ENCODE measurements at places on chromosomes 2 and 18. TPM values are rescaled to one million over a fixed set of nuclear protein-coding genes. Genes with fewer than 3 reads are reported as not detected.

Gene LRP1B
- total RNA-seq, result 3.6 TPM

Gene TET3
- total RNA-seq, result 27.5 TPM

Gene INPP5D
- 0.40 TPM for total RNA-seq

Gene ANKRD62
- not detected for total RNA-seq

Gene UBE2F
- total RNA-seq, result 54.3 TPM

Gene TSPYL6
- total RNA-seq, result not detected

Gene OTOS
- total RNA-seq, result not detected

Gene MC2R
- not detected for total RNA-seq

Gene NYAP2
- total RNA-seq, result not detected

Gene LOXL3
- total RNA-seq, result 58.1 TPM

Gene G6PC2
- total RNA-seq, result not detected

Gene NFATC1
- total RNA-seq, result 5.9 TPM

Gene AKAIN1
- not detected for total RNA-seq

Gene RESP18
- total RNA-seq, result not detected

Gene SERPINB7
- not detected for total RNA-seq

Gene RAPGEF4
- total RNA-seq, result 0.91 TPM

Gene MROH2A
- not detected for total RNA-seq

Gene GPR17
- total RNA-seq, result not detected

Gene CHRNG
- total RNA-seq, result not detected

Gene KCNK3
- total RNA-seq, result 8.5 TPM

Gene ACMSD
- total RNA-seq, result not detected

Gene FABP1
- total RNA-seq, result not detected

GRCh38 chr2:130328710-130329109 is 14.0 kb upstream of the IMP4 start:
- peak; percentile 19 for DNase-seq

GRCh38 chr2:101479328-101479727 is 4.4 kb upstream of the RFX8 start:
- no peak for DNase-seq

GRCh38 chr2:37881397-37881796 is 43.7 kb upstream of the RMDN2 start:
- no peak for DNase-seq

GRCh38 chr2:218188528-218188927 is 21.8 kb upstream of the CXCR1 start:
- DNase-seq, result no peak

DNA sequence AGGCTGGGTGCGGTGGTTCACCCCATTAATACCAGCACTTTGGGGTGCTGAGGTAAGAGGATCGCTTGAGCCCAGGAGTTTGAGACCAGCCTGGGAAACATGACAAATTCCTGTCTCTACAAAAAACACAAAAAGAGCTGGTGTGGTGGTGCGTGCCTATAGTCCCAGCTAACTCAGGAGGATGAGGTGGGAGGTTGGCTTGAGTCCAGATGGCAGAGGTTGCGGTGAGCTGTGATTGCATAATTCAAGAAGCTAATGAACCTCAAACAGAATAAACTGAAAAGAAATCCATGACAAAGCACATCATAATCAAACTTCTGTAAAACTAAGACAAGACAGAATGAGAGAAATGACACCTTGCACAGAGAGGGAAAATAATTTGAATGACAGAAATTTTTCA is 54.8 kb downstream of the SEMA4F start:
- DNase-seq, result no peak

GRCh38 chr18:63817441-63818051 is 42.3 kb downstream of the SERPINB7 start:
- DNase-seq, result no peak

GRCh38 chr2:172409042-172409441 is 18.3 kb upstream of the ITGA6 start:
- no peak for DNase-seq

DNA sequence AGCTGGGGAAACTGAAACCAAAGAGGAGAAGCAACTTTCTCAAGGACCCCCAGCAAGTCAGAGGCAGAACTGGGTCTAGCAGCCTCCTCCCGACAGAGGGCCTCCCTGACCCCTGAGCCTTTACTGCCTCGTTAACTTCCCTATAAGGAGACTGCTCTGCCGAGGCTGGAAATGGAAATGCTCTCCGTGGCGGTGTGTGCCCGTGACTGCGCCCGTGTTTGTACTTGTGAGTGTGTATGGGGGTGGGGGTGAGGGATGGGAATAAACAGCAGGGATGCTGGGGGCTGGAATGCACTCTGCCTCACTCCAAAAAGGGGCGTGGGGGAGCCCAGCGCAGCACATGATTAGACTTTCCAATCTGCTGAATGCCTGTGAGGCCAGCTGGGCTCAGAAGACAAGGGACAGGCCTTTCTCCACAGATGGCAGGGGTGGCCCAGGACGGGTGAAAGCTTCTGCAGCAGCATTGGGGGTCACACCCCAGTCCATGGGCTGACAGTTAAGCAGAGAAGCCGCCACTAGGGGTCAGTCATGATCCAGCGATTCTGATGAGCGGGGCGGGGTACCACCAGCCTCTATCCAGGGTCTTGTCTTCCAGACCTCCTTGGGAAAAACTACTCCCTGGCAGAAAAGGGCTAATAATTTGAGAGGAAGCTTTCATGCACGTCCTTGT is 26.8 kb downstream of the MPHOSPH10 start:
- no peak for DNase-seq

GRCh38 chr2:106857882-106858478 is 28.0 kb downstream of the ST6GAL2 start:
- DNase-seq, result no peak

DNA sequence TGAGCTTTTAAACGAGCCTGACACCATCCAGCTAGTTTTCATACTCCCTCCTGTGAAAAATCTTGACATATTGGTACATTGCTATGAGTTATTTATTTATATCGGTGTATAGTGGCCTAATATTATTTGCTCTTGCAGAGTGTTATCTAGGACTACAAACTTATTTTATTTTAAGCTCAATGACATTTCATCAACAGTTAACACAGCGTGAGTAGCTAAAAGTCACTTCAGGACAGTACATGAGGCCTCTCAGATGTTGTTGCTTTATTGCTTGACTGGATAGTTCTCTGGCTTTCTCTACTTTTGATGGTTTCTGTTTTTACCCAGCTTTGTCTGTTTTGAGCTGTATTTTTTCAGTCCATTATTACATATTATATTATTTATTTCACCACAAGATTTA is 172.9 kb upstream of the KLF7 start:
- no peak for DNase-seq

- DNase-seq, result no peak
Observed at GRCh38 chr18:12895626-12896025, 11.6 kb upstream of the PTPN2 start.

- no peak for DNase-seq
Observed at GRCh38 chr2:238231251-238231793, 8.5 kb downstream of the HES6 start.

DNA sequence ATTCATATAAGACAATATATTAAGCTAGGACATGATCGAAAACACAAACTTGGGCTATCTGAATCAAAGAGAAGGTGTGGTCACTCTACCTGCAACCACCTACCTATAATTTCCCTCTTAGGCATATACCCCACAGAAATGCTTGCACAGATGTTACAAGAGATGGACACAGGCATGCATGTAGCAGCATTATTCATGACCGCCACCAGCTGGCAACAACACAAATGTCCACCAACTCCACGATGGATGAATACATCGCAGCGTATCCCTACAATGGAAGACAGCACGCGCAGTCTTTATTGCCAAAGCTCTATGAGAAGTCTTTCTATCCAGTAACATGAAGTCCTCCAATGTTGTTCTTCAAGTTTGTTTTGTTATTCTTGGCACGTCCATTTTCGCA is 90.8 kb downstream of the ARL4C start:
- DNase-seq, result no peak

DNA sequence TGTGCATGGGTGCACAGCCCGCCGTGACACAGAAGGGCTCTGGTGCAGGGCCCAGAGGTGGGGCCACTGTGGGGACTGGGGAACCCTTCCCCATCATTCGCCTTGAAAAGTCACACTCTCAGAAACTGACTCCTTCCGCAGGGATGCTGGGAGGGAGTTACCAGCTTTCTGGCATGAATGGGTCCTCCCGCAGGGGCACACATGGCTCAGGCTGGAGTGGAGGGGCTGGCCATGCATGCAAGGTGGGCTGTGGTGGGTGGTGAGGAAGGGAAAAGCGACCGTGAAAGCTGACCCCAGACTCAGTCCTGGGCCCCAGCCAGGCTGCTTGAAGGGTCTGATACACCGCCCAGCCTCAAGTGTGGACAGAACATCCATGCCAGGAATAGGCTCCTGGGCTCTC is 201.1 kb downstream of the TNS1 start:
- no peak for DNase-seq

DNA sequence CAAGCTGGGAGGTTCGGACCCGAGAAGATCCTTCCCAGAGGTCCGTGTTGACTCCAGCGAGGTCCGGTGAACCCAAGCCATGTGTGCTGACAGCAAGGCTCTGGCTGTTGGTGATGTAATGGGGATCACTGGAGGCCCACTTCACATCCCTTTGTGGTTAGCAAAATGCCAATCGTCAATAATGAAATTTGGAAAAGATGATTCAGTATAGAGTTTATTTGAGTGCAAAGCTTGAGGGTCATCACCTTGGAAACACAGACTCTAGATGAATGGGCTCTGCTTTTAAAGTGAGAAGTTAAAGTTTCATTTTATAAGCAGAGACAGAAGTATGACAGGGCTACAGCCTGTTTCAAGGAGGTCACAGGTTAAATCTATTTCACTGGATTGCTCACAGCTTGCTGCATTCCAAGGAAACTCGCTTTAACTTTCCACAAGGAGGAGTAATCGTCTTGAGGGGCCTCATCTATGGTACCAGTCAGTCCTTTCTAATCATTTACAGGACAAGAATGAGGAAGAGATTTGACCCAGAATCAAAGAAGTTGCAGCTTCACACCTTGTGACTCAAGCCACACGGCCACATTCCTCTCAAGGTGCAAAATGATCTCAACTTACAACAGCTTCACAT is 140.5 kb downstream of the TPO start:
- no peak for DNase-seq

DNA sequence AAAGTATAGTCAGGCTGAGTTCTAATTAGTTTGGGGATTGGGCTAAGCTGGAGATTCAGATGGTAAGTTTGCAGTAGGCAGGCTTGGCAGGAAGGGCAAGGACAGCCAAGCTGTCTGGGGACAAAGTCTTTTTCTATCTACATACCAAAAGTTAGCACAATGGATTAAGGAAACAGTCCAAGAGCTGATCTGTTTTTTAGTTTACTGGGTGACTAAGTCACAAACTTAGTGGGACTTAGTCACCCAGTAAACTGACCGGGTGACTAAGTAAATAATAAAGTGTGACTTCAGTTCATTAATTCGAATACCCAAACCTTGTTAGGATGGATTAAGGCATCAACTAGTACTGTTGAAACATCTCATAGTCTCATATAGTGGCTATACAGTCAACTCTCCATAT is 1386.0 kb upstream of the CELF4 start:
- no peak for DNase-seq

- DNase-seq, result no peak
Observed at GRCh38 chr2:239377591-239377990, 23.2 kb downstream of the HDAC4 start.

GRCh38 chr2:181164699-181165098 is 184.3 kb downstream of the UBE2E3 start:
- no peak for DNase-seq

DNA sequence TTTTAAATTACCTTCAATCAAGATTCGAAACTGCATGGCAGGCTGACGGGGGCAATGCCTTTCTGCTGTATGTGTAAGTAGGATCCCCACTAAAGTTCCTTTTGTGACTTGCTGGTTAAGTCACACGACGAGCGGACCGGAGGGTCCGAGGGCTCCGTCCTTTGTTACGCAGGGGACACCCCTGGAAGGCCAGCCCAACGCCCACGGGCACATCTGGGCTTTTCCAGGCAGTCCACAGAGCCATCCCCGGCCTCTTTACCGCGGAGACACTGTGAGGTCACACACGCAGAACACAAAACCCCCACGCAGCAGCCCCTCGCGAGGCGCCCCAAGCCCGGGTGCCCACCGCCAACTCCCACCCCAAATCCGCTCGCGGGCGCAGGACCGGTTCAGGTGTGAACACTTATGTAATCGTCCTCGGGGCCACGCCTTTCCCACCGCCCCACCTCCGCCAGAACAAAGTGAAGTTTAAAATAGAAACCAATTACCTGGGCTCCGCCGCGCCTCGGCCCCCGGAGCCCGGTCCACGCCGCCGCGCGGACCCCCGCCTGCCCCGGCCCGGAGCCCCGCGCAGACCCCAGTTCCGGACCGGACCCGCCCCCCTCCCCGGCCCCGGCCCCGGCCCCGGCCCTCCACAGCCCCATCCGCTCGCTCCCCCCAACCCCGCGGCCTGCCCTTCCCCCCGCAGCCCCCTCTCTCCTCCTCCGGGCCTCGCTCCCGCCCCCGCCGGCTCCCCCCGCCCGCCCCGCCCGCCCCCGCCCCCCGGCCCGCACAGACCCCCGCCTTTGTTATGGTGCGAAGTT is 4.2 kb downstream of the ZNF516 start:
- DNase-seq, result no peak

GRCh38 chr2:51231071-51231470 is 199.1 kb upstream of the NRXN1 start:
- DNase-seq, result no peak

- DNase-seq, result no peak
Observed at GRCh38 chr2:11778416-11778815, 32.0 kb downstream of the LPIN1 start.

DNA sequence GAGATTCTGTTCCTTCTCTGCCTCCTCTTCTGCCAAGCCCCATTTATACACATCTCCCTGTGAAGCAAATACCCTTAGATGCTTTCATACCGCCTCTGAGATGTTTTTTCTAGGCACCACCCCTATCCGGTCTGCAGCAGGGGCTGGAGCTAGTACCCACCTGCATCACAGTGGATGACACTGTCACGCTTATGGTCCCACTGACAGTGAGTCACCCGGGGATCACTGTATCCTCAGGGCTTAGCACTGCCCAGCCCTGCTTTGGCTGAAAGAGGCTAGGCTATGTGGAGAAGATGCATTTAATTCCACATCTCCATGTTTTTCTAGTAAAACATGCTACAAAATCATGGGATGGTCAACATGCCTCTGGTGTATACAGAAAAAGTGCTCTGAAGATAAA is 9.9 kb downstream of the FABP1 start:
- DNase-seq, result no peak

GRCh38 chr18:24672165-24672941 is 211.9 kb downstream of the HRH4 start:
- DNase-seq, result no peak

- DNase-seq, result no peak
Observed at GRCh38 chr2:132482821-132483220, 66.2 kb downstream of the GPR39 start.

- DNase-seq, result peak; percentile 64
Observed at GRCh38 chr2:19843992-19844515, 57.7 kb downstream of the TTC32 start.

DNA sequence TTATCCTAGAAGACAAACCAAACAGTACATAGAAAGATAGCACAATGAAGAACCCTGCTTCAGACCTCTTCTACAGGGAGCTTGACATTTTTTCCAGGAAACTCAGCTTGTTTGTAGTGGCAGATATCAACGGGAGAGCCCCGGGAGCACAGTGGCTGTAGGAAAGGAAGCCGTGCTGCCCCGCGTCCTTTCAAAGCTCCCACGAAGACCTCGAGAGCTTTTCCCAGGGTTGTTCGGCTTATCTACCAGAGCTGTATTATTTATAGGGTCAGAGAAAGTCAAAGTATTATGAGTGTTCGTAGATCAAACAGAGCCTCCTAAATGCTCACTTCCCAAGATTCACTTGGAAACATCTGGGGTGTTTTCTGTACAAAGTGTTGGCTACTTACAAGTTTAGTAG is 167.1 kb upstream of the COPS8 start:
- no peak for DNase-seq
